ENCODE measurements at places on chromosomes 11 and 22.

GRCh38 chr11:35343033-35343598 is 76.2 kb downstream of the SLC1A2 start:
- no peak for DNase-seq

- no peak for DNase-seq
Observed at GRCh38 chr22:31239771-31240370, 27.8 kb downstream of the LIMK2 start.

DNA sequence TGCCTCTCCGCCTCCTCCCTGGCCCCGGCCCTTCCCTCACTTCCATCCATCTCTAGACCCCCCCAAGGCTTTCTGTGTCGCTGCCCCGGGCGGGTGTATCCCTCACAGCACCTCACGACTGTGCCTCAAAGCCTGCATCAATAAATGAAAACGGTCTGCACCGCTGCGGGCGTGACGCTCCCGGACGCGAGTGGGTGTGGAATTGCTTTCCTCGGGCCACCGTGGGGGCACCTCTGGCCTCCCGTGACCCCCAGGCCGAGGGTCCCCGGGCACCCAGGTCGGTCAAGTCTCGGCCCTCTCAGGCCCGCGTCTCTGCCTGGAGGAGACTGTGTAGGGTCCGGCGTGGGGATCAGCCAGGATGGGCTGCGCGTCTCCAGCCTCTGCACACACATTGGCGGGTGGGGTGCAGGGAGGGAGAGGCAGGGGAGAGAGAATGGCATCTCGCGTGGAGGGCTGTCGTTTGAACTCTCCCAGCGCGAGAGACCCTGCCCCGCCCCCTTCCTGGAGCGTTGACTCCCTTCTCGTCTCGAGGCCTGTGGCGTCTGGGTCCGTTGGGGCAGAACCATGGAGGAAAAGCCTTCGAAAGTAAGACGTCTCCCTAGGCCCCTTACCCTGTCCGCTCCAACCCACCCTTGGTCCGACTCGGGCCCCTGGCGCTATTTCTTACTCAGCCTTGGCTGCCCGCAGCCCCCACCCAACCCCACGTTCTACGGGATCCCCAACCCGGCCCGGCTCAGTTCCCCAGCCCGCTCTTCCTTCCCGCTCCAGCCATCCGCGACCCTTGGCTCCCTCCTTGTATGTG is at the start of gene CATSPERZ:
CATSPERZ (plus strand) TSS at position 512 of the 802 bp plus-strand sequence; CDS start at position 565, 53 bp downstream.
- DNase-seq, result no peak

GRCh38 chr11:2759228-2760195 is 59.7 kb upstream of the KCNQ1OT1 start:
- DNase-seq, result peak; percentile 1

All from effector CD4-positive, alpha-beta T cell (primary cell).